Calu3 (cell line): ENCODE measurements at places on chromosomes 3 and 15.

- DNase-seq = peak; percentile 52
These were observed 45.6 kb downstream of the CCDC12 start for GRCh38 chr3:46930945-46931403.

DNA sequence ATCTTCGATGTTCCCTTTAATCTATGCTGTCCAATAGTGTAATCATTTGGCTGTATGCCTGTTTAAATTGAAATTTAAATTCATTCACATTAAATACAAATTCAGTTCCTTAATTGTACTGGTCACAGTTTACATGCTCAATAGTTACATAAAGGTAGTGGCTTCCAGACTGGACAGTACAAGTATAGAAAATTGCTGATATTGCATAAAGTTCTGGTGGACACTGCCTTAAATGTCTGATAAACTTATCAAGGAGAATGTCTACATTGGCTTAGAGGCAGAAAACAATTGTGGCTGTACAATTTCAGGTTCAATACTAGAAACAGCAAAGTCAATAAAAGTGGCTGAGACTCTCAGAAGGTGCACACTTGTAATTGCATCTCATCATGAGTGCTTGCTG is 365.2 kb downstream of the RBMS3 start:
- DNase-seq = no peak

DNA sequence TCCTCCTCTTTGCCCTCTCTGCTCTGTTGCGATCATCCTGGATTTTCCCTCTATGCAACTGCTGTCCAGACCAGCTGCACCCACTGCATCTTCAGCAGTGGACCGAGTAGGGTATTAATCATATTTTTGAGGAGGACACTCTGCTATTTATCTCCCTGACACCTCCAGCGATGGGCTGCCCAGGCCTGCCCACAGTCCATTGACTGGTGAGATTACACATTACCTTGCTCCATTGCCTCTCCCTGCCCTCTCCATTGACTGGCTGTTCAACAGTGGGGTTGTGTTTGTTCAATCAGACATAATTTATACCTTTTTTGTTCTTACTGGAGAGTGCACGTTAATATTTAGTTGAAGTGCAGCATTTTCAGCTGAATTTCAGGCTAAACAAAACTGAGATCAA is 559.3 kb upstream of the ARRDC4 start:
- no peak for DNase-seq

DNA sequence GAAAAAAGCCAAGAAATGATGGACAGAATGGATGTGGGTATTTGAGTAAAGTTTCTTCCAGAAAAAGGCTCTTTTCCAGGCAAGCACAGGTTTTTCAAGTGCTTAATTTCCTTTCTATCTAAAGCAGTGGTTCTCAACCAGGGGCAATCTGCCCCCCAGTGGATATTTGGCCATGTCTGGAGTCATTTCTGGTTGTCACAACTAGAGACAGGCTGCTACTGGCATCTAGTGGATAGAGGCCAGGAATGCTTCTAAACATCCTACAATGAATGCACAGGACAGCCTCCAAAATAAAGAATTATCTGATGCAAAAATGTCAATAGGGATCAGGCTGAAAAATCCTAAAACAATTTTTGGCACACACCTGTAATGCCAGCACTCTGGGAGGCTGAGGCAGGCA is 23.9 kb downstream of the SEC22C start:
- DNase-seq = no peak

DNA sequence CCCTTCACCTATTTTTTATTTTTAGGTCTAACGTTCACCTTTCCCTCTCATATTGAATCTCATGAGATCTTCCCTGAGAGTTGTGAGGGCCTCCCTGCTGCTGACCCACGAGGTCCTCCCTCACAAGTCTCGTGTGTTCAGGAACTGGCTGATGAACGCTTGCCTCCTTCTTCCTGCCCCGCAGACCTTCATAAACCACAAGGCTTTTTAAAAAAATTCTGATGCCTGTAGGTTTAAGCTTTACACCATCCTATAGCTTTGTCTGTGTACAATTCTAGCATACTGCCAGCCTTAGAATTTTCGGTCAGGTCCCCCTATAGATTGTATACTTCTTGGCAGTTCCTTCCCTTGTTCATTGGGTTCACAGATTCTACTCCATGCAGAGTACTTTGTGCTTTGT is 50.5 kb downstream of the CHST2 start:
- no peak for DNase-seq

DNA sequence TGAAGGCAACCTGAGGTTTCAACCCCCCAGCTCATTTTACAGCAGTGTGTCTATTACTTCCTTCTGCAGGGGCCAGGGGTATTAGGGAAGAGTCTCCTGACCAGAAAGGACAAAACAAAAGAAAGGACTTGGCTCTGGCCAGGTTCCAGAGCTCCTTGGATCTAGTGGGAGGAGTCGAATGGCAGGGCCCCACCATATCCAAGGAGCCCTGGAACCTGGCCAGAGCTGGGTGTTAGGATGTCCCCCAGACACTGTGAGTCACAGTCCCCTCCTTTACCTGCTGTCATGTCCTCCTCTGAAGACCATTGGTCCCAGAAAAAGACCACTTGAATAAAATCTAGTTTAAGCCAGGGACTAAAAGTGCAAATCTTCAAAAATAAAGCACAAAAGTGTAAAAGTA is 113.2 kb downstream of the EEFSEC start:
- DNase-seq = no peak

DNA sequence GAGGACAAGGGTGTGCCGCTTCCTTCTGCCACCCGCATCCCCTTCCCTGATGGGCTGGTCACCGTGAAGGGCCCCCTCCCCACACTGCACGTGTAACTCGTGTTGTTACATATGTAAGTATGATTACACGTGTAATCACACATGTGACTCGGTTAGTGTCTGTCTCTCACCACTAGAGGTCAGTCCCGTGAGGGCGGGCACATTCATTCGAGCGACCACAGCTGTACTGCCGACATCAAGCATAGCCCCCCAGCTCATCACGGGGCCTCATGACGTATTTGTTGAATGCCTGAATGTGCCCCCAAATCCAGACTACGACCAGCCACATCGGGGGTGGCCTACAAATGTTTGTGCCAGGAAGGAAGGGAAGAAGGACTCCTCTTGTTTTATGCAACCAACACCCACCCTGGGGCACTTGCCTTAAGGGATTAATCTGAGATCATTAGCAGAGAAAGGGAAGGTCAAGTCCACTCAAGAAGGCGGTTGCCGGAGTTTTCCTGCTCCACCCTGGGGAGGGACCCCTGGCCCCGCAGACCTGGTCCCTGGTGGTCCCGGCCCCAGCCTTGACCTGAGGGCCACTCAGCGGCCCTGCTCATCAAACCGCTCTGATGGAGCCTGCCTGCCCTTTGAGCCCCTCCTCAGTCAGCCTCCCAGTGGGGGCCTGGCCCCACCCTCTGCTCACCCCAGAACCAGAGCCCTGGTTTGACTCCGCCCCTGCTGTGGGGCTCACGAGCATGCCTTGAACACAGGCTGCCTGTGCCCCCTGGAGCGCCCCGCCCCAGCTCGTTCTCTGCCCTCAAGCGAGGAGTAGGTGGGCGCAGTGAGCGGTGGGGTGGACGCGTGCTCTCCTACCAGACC is 52.8 kb downstream of the RGMA start:
- peak; percentile 63 for DNase-seq

DNA sequence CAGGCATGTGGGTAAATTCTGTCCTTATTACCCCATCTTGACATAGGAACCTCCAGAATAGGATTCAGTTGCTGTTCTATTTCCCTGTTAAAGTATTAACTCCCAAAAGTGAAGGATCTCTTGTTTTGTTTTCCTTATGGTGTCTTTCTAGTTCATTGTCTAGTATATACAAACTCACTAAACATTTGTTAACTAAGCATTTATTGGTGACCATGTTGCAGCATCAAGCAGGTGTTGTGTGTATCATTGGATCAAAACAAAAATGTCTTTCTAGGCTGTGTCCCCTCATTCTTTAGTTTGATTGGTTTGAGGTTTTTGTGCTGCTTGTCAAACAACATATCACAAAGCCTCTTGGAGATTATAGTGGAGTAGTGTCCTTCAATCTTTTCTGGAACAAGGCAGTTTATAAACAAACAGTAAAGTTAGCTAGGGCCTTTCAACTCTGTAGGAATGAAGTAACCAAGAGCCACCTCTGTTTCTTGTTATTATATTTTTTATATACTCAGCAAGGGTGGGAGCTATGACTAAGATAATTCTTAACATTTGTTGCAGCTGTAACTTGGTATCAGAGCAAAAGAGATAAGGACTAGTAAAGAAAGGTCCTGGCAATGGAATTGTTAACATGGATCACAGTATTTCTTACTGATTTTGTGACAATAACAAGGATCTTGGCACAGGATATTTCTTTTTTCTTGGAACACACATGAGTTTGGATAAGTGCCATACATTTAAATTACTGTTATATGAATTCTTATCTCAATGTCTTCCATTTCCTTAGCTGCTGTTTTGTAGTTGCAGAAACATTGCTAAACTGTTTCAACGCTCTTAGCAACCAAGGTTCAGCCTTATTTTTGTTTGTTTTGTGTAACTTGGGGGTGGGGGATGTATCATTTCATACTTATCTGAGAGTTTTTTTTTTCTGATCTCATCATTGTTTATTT is 49.3 kb downstream of the TMOD3 start:
- DNase-seq = peak; percentile 7

DNA sequence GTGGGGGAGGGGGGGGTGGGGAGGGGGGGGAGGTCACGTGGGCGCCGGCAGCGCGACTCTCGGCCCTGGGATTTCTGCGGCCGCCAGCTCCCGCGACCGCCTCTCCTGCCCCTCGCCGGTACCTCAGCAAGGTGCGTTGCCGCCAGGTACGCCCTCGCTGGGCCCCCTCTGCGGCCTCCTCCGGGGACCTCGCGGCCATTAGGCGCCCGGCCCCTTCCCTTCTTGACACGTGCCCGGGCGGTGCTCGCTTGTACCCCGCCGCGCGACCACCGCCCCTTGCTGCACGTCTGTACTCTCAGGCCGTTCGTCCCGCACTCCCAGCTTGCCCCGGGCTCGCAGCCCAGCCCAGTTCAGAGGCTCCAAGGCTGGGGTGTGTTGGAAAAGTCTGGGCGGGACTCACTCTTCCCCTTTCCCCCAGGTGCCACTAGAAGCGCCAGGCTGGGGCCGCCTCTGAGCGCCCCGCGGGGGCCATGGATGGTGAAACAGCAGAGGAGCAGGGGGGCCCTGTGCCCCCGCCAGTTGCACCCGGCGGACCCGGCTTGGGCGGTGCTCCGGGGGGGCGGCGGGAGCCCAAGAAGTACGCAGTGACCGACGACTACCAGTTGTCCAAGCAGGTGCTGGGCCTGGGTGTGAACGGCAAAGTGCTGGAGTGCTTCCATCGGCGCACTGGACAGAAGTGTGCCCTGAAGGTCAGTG is at the start of gene MAPKAPK3:
Gene MAPKAPK3, plus strand, starts transcription at position 56 of the 696 bp plus-strand sequence. Its CDS starts 415 bp downstream, at position 471.
- DNase-seq = peak; percentile 37

- DNase-seq = no peak
These were observed 38.9 kb upstream of the ALCAM start for GRCh38 chr3:105327662-105328337.

GRCh38 chr15:57003418-57003817 is 85.0 kb downstream of the TCF12 start:
- DNase-seq = no peak

DNA sequence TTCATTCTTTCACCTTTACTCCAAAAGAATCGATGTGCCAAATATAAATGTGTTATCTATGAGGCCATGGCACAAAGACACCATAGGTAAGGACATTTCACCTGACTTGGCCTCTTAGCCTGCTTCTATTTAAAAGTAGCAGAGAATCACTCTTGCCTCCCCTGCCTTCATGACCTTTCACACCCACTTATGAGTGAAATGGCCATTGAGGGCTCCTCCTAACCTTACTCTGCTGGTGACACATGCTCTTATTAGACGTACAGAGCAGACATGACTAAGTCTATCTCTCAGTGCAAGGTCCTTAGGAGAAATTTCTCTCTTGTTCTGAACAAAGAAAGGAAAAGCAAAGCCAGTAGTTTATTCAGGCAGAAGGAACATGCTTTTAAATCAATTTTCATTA is 150.7 kb downstream of the LRTM1 start:
- DNase-seq = no peak

GRCh38 chr3:87272718-87273341 is 3.6 kb downstream of the POU1F1 start:
- DNase-seq = no peak

- DNase-seq = no peak
These were observed 101.6 kb downstream of the APBA2 start for GRCh38 chr15:28987337-28987736.

GRCh38 chr15:49723981-49724380 is 103.1 kb downstream of the DTWD1 start:
- DNase-seq = no peak

- DNase-seq = no peak
These were observed 666.6 kb upstream of the UBE2E2 start for GRCh38 chr3:22536541-22536940.

DNA sequence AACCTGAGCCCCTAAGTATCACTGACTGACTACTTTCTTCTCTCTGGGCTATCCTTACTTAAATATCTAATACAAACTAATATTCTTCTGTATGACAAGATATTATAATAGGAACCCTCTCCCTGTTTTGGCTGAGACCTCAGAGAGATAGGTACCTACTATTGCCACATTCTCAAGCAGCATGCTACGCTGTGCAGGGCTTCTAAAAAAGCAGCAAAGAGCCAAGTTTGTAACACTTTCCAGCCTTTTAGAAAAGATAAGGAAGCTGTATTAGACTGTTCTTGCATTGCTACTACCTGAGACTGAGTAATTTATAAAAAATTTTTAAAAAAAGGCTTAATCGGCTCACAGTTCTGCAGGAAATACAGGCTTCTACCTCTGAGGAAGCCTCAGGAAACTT is 126.8 kb upstream of the ABI3BP start:
- DNase-seq = no peak

GRCh38 chr3:189903562-189904250 is 217.0 kb downstream of the P3H2 start:
- DNase-seq = no peak

GRCh38 chr3:38129058-38129457 is 7.9 kb downstream of the ACAA1 start:
- no peak for DNase-seq

DNA sequence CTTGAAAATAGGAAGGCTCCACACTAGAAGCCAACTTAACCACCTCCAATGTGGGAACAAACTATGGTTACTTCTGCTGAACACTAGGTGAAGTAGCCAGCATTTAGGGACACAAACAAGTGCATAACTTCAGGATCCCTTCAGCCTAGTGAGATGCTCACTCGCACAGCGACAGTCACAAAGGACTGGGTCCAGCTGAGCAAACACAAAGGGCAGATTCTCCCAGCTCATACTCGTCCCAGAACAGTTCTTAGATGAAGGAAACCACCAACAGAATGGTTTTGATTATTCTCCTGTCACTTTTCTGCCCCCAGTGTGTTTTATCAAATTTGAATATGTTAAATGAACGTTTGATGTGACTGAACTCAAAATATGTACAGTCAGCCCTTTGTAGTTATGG is 201.6 kb downstream of the KCNAB1 start:
- no peak for DNase-seq
